Adrenal gland (tissue), 19 donors: ENCODE measurements at places on chromosomes 16 and 17.

DNA sequence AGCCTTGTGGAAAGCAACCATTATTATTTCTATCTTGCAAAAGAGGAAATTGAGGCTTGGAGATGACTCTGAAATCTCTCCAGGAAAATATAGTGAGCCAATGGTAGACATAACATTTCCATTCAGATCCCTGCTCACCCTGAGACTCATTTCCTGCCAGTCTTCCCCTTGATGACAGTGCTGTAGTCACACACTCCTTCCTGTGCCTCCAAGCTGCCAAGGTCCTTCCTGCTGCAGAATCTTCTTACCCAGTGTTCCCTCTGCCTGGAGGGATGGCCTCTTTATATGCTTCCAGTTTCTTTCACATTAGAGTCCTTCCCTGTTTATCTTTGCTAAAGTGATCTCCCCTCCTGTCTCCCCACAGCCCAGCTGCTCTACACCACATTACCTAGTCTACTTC, 648.1 kb downstream of the TOX3 start:
- no peaks in the 10 kb centered on the region for H3K27me3 ChIP-seq
- no peak for DNase-seq
- H3K27ac ChIP-seq: no peak overlapping the region
- H3K4me1 ChIP-seq: no peaks in the 10 kb centered on the region
- no peak overlapping the region for H3K4me3 ChIP-seq

- no peaks in the 10 kb centered on the region for H3K36me3 ChIP-seq
- no peaks in the 10 kb centered on the region for H3K4me1 ChIP-seq
- H3K4me3 ChIP-seq: no peak overlapping the region
- no peak overlapping the region for H3K27ac ChIP-seq
Measured at GRCh38 chr16:57871456-57871855, 69.2 kb upstream of the KIFC3 start.

- no peak overlapping the region for H3K4me3 ChIP-seq
- no peaks in the 10 kb centered on the region for H3K36me3 ChIP-seq
- H3K4me1 ChIP-seq: no peaks in the 10 kb centered on the region
- no peak for DNase-seq
- H3K27me3 ChIP-seq: no peaks in the 10 kb centered on the region
Measured at GRCh38 chr16:55736671-55737070, 80.9 kb downstream of the SLC6A2 start.

DNA sequence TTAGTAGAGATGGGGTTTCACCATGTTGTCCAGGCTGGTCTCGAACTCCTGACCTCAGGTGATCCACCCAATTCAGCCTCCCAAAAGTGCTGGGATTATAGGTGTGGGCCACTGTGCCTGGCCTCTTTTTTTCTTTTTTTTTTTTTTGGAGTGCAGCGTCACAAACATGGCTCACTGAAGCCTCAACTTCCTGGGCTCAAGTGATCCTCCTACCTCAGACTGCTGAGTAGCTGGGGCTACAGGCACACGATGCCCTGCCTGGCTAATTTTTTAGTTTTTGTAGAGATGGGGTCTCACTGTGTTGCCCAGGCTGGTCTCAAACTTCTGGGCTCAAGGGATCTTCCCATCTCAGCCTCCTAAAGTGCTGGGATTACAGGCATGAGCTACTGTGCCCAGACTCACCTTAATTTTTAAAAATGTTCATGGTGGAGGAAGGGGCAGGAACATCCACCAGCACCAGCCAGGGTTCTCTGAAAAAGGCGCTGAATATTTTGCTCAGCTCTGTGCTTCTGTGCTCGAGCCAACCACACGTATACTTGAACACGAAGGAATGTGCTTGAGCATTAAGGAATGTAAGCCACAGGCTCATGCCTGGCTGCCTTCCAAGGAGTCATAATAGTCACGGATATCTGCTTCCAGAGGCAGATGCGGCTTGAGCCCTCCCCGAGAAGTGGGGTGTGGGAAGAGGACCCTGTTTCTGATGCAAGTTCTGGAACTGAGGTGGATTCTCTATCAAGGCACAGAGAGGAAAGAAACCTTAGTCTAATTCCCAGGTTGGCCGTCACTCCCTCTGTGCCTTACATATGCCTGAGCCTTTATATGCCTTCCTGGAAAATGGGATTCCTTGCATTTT, 65.5 kb upstream of the CREBBP start:
- no peaks in the 10 kb centered on the region for H3K27me3 ChIP-seq
- H3K36me3 ChIP-seq: no peaks in the 10 kb centered on the region
- no peak overlapping the region for H3K27ac ChIP-seq
- peaks cover 3% of the 10 kb centered on the region for H3K4me1 ChIP-seq
- no peak overlapping the region for H3K4me3 ChIP-seq
